LNCaP clone FGC (cell line): ENCODE measurements at places on chromosomes 12 and 14.

DNA sequence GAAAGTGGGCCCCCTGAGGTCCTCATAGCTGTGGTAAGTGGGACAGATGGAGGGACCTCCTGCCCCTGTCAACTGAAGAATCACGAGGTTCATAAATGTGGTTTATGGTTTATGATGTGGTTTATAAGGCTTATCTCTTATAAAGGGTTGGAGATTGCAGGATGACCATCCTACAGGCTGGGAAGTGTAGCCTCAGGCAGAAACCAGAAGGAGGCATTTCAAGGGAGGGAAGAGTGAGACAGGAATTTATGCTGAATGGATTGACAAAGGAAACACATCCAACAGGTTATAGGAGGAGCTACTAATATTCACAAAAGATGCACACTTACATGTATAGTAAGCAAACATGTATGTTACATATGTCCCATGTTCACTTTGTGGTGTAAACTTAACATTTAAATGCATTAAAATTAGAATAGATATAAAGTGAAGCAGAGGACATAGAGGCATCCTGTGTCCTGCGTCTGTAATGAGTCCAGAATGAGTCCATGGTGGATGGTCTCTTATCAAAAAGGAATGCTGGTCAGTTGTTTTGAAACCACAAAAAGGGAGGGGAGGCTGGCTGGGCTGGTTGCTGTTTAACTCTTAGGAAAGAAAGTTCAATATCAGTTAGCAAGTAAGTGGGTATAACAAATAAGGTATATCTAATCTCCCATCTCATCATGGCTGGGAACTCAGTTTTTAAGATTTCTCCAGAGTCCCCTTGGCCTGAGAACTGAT lies 149.0 kb upstream of the RMST start:
- no peak for DNase-seq

DNA sequence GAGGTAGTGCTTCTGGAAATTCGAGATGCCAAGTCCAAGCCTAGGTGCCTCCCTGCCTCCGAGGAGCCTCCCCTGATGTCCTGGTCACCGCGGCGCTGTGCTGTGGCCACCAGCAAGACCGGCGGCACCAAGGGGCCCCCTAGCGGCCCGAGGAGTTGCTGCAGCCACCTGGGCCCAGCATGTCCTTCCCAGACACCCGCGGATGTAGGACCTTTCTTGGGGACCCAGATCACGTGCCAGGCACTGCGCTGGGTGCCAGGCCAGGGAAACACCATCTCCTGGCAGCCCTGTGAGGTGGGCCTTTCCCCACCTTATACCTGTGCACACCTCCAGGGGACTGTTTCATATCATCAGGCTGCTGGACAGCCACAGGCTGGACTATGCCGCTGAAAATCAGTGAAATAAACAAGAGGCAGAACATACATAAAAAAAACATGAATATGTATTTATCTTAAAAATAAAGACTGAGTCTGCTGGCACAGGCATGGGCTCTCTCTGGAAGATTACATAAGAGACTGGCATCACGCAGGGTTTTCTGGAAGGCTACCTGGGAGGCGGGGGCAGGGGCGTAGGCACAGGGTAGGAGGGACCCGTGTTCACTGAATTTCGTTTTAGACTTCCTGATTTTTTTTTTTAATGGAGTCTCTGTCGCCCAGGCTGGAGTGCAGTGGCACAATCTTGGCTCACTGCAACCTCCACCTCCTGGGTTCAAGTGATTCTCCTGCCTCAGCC lies 15.9 kb upstream of the HHIPL1 start:
- peak; percentile 31 for DNase-seq

- DNase-seq, result no peak
Measured at GRCh38 chr12:47825173-47825639, 5.5 kb upstream of the HDAC7 start.

DNA sequence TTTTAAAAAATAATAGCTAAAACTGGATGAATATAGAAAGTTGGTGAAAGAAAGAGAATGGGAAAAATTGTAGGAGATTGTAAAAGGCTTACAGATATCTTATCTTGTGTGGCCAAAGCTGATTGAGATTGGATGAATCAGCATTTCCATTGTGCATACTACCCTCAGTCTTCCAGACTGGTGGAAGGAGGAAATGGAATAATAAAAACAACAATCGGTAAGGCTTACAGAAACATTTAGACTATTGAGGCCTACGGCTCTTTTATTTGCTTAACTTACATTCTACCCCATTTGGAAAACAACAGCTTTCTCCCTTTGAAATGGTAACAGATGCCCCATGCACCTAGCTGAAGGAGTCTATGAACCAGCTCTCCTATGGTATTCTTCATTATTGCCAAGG lies 129.8 kb downstream of the PTPRB start:
- DNase-seq, result no peak

GRCh38 chr12:102522768-102523167 lies 42.4 kb upstream of the IGF1 start:
- no peak for DNase-seq

GRCh38 chr14:77256694-77257093 lies 14.3 kb downstream of the NGB start:
- DNase-seq, result no peak

GRCh38 chr14:21965042-21965441 lies 291.4 kb upstream of the OR4E1 start:
- no peak for DNase-seq

GRCh38 chr14:100778951-100779690 lies 46.8 kb upstream of the MEG3 start:
- no peak for DNase-seq
